ENCODE measurements at places on chromosomes 16 and 17.

GRCh38 chr17:57718878-57719277 lies 26.2 kb downstream of the CCDC182 start:
- no peak for DNase-seq

DNA sequence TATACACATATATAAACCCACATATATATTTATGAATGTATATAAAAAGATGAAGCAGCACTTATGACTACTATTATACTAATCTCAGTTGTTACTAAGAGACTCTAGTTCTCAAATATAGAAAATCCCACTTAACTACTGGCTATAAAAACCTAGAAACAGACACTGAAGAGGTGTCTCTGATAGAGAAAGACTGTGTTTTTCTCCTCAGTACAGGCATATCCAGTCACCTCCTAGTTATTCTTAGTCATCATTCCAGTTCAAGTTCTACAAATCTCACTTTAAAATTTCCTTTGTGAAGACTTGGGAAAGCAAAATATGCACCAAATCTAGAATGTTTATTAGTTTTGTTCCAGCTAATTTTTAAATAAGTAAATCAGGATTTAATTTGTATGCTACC lies 93.9 kb downstream of the STH start:
- no peak for DNase-seq

DNA sequence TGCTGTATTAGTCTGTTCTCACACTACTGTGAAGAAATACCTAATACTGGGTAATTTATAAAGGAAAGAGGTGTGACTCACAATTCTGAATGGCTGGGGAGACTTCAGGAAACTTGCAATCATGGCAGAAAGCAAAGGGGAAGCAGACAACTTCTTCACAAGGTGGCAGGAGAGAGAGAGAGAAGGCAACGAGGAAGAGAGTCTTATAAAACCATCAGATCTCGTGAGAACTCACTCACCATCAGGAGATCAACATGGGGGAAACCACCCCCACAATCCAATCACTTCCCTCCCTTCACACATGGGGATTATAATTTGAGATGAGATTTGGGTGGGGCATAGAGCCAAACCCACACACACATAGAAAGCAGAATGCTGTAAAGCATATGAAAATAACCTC lies 896.2 kb downstream of the CDH11 start:
- DNase-seq: no peak

GRCh38 chr16:56451753-56452689 lies 667 bp downstream of the OGFOD1 start:
- no peak for DNase-seq

- DNase-seq: no peak
Measured at GRCh38 chr17:55903028-55903690, 152.3 kb downstream of the PCTP start.

- no peak for DNase-seq
Measured at GRCh38 chr17:68097161-68097805, 61.7 kb downstream of the KPNA2 start.

GRCh38 chr17:12616161-12616560 lies 49.5 kb upstream of the MYOCD start:
- DNase-seq: no peak

DNA sequence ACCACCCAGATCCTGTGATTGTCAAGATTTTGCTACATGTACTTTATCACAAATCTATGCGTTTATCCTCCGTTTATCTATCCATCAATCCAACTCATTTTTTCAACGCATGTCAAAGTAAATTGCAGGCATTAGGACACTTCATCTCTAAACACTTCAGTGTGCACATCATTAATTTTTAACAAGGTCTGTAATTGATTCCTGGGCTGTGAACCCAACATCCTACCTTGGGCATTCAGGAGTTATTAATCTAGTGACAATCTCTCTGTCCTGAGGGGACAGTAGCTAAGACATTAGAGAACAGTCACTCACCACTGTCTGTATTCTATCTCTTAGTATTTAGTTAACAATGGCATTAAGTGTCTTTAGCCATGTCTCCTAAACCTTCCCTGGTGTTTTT lies 264.7 kb downstream of the SOX9 start:
- DNase-seq: no peak

DNA sequence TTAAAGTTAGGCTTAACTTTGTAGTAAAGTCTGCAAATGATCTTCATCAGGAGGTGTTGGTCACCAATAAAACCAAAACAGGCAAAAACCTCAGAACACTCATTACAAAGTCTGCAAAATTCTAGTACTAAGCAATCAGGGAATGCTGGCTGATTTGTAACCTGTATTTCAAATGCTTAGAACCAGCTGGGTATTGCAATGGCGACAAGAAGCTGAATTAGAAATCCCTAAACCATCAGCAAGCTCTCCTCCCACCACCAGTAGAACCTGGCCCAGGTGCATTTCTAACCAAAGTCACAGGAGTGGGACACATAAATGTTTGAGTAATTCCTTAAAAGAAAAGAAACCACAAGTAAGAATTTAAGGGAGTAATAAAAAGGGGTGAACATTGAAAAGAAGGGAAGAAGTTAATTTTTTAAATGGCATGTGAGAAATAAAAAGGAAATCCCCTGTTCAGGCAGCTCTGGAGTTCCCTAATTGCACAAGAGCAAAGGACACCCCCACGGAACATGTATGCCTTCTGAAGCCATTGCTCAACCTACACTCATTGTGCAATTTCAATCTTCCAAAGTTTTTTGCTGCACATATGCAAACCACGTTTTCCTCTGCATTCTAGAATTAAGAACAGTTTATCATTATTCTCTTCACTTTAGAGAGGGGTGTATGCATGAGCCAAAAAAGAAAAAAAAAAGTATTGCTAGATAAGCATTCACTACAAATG lies 102.9 kb downstream of the HIC1 start:
- DNase-seq: no peak

DNA sequence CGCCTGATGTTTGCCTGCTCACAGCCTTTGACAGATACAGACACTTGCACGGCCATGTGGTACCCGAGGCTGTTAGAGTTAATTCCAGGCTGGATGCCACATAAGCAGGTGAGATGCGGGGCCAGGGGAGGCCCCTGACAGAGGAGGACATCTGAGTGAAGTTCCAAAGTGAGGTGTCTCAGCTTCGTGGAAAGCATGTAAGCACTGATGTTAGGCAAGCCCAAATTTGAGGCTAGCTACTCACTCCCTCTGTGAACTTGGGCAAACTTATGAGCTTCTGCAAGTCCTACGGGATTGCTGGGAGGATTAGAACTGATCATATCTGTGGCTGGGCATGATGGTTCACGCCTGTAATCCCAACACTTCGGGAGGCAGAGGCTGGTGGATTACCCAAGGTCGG lies 39.3 kb upstream of the MARCHF10 start:
- no peak for DNase-seq

DNA sequence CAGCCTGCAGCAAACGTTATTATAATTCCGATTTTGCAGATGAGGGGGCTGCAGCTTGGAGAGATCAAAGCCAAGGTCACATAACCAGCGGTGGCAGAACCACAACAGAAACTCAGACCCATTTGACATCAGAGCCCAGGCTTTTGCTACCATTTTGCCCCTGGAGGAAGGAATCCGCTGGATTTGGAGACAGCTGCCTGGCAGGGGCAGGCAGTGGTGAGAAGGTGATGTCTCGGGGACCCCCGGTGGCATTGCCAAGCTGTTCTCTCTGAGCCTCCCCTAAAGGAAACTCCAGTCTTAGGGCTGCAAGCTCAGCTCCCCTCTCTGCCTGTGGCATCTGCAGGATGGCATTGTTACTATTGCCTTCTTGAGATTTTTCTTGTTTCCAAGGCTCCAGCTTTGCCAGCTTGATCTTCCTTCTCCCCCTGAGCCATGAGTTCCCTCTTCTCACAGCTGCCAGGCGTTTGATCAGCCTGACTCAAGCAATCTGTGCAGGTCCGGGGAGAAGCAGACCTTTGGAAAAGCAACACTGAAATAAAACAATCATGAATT lies 40.8 kb downstream of the AIPL1 start:
- no peak for DNase-seq

DNA sequence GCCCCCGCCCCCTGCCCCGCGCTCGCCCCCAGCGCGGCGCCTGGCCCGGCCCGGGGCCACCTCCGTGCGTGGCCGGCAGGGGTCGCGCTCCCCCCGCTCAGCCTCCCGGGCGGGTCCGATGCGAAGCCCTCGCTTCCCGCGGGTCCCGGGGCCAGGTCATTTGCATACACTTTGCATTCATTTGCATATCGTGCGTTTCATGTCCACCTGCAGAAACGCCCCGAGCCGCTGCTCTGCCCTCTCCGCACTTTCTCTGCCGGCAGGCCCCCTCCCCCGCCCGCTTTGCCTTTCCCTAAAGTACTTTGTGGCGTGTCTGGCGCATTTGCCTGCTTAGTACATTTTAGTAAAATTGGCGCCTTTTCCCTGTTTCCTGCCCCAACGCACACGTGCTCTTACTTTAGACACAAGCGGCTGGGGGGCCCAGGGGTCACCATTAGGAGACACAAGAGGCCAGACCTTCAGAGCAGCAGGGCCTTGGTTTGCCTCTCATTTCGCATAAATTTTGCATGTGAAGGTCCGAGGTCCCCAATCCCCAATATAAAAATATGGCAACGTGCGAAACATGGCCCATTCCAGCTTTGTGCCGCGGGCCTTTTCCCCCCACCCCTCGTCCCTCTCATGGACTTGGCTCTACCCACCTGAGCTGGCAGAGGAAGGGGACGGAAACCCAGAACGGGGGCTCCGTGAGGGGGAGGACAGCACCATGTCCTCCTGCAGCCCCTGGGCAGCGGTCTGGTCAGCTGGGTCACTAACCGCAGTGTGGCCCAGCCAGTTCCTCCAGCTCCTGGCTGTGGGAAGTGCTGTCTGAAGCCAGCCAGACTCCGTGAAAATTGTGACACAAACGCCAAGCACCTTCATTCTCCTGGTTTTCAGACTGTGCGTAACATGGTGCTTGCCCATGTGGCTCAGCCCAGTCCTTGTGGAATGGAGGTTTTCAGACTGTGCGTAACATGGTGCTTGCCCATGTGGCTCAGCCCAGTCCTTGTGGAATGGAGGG lies 34.8 kb downstream of the CBFA2T3 start:
- DNase-seq: peak; percentile 46

GRCh38 chr16:1073262-1073558 lies 663 bp downstream of the SSTR5 start:
- no peak for DNase-seq

DNA sequence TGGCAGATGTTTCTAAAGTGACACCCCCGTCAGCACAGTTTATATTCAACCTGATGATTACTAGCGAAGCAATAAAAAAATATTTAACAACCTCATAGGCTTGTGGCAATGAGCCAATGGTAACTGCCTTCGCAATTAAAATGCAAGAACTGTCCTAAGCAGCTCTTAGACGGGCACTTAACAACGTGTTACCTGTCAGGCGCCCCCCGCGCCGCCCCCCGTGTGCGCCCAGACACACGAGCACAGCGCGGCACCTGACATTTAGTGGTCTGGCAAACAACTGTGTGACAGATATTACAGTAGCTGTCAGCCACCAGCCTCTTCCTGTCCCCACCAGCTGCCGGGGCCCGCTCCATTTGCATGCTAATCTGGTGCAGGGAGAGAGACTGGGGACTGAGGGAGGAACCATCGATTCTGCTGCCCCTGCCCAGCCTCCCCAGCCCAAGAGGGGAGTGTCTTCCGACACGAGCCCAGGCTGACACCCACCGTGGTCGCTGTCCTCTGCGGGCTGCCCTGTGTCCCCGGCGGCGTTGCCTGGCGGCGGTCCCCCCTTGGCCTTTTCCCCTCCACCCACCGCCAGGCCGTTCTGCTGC lies 12.7 kb downstream of the NDUFAF8 start:
- DNase-seq: no peak

DNA sequence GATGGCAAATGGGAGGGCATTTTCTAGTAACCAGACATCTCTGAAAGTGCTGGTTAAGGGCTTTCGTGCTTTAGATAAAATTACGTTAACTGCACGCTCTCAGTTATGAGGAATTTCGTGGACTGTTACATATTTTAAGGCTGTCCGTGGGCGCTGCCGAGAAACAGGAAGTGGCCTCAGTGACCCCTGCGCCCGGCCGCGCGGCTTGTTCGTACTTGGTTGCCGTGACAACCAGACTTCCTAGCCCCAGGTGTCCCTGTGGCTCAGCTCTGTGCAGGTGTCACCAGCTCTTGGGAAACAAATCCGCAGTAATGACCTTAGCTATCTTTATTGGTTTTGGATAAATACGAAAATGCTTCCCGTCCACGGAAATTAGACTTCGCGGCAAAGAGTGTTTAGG lies 52.7 kb downstream of the LMF1 start:
- no peak for DNase-seq

DNA sequence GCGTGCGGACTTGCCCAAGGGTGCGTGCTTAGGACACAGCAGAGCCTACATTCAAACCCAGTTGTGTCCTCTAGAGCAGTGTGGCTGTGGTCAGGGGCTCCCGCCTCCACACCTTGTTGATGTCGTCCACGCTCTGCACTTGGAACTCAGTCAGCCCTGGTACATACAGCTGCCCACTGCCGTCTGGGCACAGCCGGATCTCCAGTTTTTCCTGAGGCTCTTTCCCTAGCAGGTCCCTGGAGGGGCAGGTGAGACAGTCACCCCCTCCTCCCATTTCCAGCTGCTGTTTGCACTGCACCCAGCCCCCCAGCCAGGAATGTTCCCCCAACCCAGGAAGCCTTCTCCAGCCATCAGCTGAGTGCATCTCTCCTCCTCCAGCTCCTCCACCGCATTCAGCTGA lies 25.7 kb downstream of the KATNB1 start:
- DNase-seq: no peak

DNA sequence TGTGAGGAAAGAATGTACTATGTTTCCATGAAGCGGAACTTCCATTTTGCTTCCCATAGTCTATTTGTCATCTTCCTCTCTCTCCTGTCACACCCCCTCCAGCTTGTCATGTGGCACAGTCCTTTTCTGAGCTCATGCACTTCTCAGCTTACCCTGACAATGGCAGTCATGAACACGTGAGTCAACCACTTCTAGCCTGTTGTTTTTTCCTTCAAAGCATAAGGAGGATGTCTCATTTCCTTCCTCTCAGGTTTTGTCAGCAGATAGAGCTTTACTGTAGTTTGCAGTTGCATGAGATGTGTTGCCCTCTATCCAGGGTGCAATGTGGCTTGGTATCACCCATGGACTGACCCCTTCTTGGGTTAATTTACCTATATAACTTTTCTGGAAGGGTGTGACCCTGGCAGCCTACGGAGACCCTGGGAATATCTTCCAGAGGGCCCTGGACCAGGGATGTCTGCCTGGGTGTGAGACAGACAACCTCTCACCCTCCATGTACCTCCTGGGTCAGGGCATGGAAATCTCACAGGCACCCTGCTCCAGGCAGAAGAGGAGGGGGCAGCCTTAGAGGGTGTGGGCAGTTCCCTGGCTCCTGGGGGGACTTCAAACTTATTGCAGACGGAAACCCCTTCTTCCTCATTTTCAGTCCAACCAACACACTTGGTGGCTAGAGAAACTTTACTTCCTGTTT lies 4.0 kb upstream of the ZNF267 start:
- DNase-seq: peak; percentile 69

Data from stimulated activated CD4-positive, alpha-beta T cell treated with anti-CD3 and anti-CD28 coated beads, Interleukin-1b, Interleukin-23, amount 100 ng/mL, for 4 hours (primary cell).